H1 (cell line): ENCODE measurements at places on chromosomes 2 and 18.

DNA sequence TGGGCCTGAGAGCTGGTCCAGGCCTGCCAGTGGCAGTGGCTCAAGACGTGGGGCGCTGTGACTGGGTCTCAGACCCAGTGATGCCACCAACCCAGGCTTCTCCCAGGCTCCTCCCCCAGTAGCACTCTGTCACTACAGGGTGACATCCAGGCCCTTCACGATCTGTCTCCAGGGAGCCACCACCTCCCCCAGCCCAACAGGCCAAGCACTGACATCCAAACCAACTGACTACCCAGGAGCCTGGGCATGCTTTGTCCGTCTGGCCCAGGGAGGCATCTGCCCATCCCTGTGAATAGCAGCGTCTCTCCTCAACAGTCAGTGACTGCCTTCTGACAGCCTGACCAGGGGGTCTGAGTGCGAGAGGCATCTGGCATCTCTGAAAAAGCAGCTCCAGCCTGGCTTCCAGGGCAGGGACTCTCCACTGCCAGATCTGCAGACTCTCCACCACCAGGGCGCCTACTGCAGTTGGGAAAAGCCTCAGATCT, 13.0 kb downstream of the TEX44 start:
- H3K4me3 ChIP-seq: no peak overlapping the region
- no peaks in the 10 kb centered on the region for H3K36me3 ChIP-seq
- H3K27me3 ChIP-seq: no peaks in the 10 kb centered on the region
- DNase-seq: no peak

DNA sequence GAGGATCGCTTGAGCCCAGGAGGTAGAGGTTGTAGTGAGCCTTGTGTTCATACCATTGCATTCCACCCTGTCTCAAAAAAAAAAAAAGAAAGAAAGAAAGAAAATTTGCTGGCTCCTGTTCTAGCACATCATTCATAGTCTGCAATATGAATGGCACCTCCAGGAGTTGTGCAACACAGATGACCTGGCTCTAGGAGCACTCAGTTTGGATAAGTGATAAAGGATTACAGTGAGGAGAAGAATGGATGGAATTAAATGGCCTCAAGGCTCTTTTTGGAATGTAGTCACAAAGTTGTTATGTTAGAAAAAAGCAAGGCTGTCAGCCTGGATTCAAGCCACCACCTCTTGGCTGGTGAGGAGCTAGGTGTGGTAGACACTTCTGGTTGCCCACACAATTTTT, 21.5 kb upstream of the SPRED2 start:
- DNase-seq: no peak
- H3K4me1 ChIP-seq: peaks cover 2% of the 10 kb centered on the region; the same call in 1 of the 2 replicates
- no peak overlapping the region for H3K27ac ChIP-seq
- H3K36me3 ChIP-seq: no peaks in the 10 kb centered on the region

GRCh38 chr2:107698861-107699260, 127.8 kb upstream of the RGPD4 start:
- no peak overlapping the region for H3K27ac ChIP-seq
- H3K4me1 ChIP-seq: no peaks in the 10 kb centered on the region
- no peak overlapping the region for H3K4me3 ChIP-seq
- H3K36me3 ChIP-seq: no peaks in the 10 kb centered on the region
- DNase-seq: no peak
- peaks cover under 1% of the 10 kb centered on the region for H3K27me3 ChIP-seq

- no peak overlapping the region for H3K27ac ChIP-seq
- no peaks in the 10 kb centered on the region for H3K27me3 ChIP-seq
- H3K4me3 ChIP-seq: no peak overlapping the region
- H3K4me1 ChIP-seq: no peaks in the 10 kb centered on the region; the same call in 1 of the 2 replicates
- no peaks in the 10 kb centered on the region for H3K36me3 ChIP-seq
- DNase-seq: no peak
Observed at GRCh38 chr18:7417727-7418126, 149.4 kb upstream of the PTPRM start.

- no peak overlapping the region; the same call in 1 of the 2 replicates for H3K4me3 ChIP-seq
- H3K36me3 ChIP-seq: no peaks in the 10 kb centered on the region
- no peak overlapping the region for H3K27ac ChIP-seq
- peak; percentile 82 for DNase-seq
Observed at GRCh38 chr18:45837283-45838070, 12.0 kb downstream of the SIGLEC15 start.

DNA sequence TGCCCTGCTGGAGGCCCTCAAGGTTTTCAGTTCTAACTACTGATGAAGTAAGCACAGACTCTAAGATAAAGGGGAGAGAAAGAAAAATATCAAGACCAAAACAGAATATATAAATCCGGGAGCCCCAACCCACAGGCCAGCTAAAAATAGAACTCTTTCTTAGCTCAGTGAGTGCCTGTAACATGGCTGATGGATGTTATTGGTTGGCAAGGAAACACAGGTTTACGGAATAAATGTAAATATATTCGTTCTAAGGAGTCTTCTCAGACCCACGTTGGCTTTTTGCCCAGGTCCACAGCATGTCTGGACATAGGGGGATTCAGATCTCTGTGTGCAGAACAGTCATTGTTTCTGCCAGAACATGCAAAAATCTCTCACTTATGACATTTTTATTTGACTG, 139.0 kb upstream of the SERPINE2 start:
- H3K4me3 ChIP-seq: no peak overlapping the region
- no peak for DNase-seq
- no peaks in the 10 kb centered on the region for H3K4me1 ChIP-seq
- H3K36me3 ChIP-seq: no peaks in the 10 kb centered on the region

- peaks cover under 1% of the 10 kb centered on the region; the same call in 1 of the 2 replicates for H3K4me1 ChIP-seq
- no peak for DNase-seq
- no peak overlapping the region for H3K27ac ChIP-seq
- no peak overlapping the region for H3K4me3 ChIP-seq
- H3K36me3 ChIP-seq: peaks cover 4% of the 10 kb centered on the region; the same call in 1 of the 2 replicates
- no peaks in the 10 kb centered on the region for H3K27me3 ChIP-seq
Observed at GRCh38 chr2:231331533-231331932, 64.0 kb upstream of the B3GNT7 start.

- H3K27ac ChIP-seq: no peak overlapping the region
- no peaks in the 10 kb centered on the region for H3K4me1 ChIP-seq
- H3K36me3 ChIP-seq: no peaks in the 10 kb centered on the region
- DNase-seq: no peak
- H3K27me3 ChIP-seq: no peaks in the 10 kb centered on the region
- H3K4me3 ChIP-seq: no peak overlapping the region
Observed at GRCh38 chr2:199261239-199261638, 196.5 kb downstream of the SATB2 start.

GRCh38 chr18:54261894-54262293, 7.4 kb upstream of the POLI start:
- H3K4me1 ChIP-seq: peaks cover 4% of the 10 kb centered on the region; the same call in 1 of the 2 replicates
- no peaks in the 10 kb centered on the region for H3K36me3 ChIP-seq
- no peaks in the 10 kb centered on the region for H3K27me3 ChIP-seq
- no peak overlapping the region for H3K4me3 ChIP-seq
- no peak for DNase-seq
- no peak overlapping the region for H3K27ac ChIP-seq

DNA sequence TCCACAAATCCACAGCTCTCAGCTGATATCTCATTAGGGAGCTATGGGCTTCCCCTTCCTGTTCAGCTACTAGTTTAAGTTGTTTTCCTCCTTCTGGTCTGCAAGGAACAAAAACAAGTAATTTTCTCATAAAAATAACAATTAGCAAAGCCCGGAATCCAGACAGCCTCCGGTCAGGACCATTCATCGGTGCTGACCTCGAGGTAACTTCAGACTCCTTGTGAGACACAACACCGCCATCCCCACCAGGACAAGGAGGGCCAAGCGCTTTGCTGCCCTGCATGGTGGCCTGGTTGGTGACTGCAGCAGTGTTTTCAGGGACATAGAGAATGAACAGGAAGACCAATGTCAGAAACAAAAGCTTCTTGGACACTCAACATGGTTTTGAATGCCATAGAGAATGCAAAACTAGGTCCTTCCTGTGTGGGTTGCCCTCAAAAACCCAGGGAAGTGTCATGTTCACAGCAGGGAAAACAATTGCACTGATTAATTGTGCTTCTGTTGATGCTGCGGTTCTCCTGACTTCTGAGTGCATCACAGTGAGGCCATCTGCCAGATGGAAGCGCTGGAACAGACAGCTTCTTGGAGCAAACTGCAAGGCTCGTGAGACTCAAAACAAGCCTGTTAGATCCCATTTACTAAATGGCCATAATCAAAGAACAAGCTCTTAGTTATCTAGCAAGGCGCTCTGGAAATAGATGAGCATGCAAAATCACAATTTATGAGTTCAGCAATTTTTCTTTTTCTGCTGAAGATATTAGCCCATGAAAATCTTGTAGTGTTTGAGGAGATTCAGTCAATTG, 77.1 kb downstream of the HS1BP3 start:
- no peak overlapping the region for H3K4me3 ChIP-seq
- no peaks in the 10 kb centered on the region for H3K36me3 ChIP-seq
- DNase-seq: no peak
- H3K27me3 ChIP-seq: no peaks in the 10 kb centered on the region
- no peaks in the 10 kb centered on the region for H3K4me1 ChIP-seq
- no peak overlapping the region for H3K27ac ChIP-seq

DNA sequence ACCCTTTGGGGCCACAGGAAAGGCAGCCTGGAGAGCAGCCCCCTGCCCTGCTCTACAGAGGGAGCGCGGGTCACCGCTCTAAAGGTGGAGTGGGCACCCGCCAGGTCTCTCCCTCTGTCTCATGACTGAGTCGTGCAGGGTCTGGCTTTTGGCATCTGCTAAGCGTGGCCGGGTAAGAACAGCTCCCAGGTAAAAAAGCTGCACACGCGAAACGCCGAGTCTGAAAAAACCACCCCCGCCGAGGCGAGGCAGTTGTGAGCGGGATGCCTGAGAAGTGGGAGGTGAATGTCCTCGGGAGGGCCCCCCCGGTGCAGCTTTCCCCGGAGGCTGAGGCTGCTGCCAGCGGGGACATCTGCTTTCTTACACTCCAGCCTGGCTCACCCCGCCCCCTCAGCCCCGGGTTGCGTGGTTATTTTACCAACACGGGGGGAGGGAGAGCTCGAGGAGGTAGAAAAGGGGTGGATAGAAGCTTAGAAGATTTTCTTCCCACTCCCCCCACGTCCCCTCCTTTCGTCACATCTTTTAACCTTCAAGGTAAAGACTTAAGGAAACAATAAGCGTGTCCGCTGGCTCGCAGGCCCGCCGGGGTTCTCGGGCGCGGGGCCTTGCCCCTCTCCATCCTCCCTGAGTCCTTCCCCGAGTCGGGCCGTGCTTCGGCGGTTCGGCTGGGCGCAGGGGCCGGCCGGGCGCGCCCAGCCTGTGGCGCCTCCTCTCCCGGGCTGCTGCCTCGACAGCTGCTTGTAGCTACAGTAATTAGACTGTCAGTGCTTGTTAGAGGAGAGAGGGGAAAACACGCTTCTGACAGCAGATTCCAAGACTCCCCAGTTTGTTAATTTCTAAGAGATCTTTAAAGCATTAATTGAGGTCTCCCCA, 70.6 kb upstream of the PSMD14 start:
- H3K36me3 ChIP-seq: no peaks in the 10 kb centered on the region
- peaks cover 3% of the 10 kb centered on the region for H3K4me1 ChIP-seq
- peak; percentile 69 for DNase-seq

DNA sequence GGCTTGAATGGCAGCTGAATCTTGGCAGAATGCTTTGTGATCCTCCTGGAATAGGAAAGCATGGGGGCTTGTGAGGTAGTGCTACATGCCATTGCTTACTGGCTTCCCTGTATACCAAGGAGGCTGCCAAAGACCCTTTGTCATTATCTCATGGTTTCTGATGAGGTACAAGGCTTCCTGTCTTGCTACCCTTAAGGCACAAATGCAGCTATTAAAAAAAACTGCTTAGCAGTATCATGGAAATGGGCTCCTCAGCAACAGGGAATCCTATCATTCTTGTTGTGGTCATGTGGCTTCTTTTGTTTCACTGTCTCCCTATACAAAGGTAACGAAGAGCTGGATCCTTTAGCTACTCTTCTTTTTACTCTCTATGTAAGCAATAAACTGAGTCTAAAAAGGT, 6.6 kb upstream of the KANSL1L start:
- no peaks in the 10 kb centered on the region for H3K27me3 ChIP-seq
- H3K4me1 ChIP-seq: no peaks in the 10 kb centered on the region; the same call in none of the 2 replicates
- no peaks in the 10 kb centered on the region; the same call in 1 of the 2 replicates for H3K36me3 ChIP-seq
- H3K27ac ChIP-seq: peak overlapping the region; percentile 63; the same call in 1 of the 2 replicates
- peak; percentile 38 for DNase-seq

GRCh38 chr2:231334179-231334930, 61.2 kb upstream of the B3GNT7 start:
- no peaks in the 10 kb centered on the region for H3K4me1 ChIP-seq
- DNase-seq: no peak
- H3K36me3 ChIP-seq: peaks cover 4% of the 10 kb centered on the region; the same call in 1 of the 2 replicates
- H3K4me3 ChIP-seq: no peak overlapping the region

- no peaks in the 10 kb centered on the region; the same call in 1 of the 2 replicates for H3K4me1 ChIP-seq
- no peak overlapping the region for H3K4me3 ChIP-seq
- H3K27ac ChIP-seq: no peak overlapping the region
Observed at GRCh38 chr2:240481720-240482119, 46.3 kb downstream of the GPC1 start.

- H3K27ac ChIP-seq: no peak overlapping the region
- no peak overlapping the region for H3K4me3 ChIP-seq
- DNase-seq: no peak
- no peaks in the 10 kb centered on the region for H3K27me3 ChIP-seq
- H3K36me3 ChIP-seq: no peaks in the 10 kb centered on the region
Observed at GRCh38 chr2:217316743-217317142, 456.9 kb upstream of the TNP1 start.

DNA sequence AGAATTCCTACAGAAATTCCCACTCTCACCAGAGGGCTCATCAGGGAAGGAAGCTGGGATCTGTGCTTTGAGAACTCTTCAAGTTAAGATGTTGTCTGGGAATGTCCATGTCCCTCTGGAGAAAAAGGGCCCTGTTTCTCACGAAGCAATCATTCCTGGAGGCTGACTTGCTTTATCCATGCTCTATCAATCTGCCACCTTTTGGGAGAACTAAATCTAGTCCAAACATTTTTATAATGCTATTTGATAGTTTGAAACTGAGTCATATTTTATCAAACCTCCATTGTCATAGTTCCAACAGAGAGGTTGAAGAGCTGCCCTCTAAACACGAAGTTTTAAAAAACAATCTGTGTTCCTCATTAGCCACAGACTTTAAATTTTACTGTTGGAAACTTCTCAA, 219.2 kb downstream of the MTX2 start:
- H3K4me3 ChIP-seq: no peak overlapping the region
- peaks cover 19% of the 10 kb centered on the region for H3K4me1 ChIP-seq
- DNase-seq: no peak
- H3K27ac ChIP-seq: no peak overlapping the region

- no peak for DNase-seq
- H3K4me3 ChIP-seq: no peak overlapping the region
- peaks cover 4% of the 10 kb centered on the region for H3K36me3 ChIP-seq
- no peaks in the 10 kb centered on the region for H3K4me1 ChIP-seq
Observed at GRCh38 chr2:178526256-178526655, 46.0 kb downstream of the PLEKHA3 start.

DNA sequence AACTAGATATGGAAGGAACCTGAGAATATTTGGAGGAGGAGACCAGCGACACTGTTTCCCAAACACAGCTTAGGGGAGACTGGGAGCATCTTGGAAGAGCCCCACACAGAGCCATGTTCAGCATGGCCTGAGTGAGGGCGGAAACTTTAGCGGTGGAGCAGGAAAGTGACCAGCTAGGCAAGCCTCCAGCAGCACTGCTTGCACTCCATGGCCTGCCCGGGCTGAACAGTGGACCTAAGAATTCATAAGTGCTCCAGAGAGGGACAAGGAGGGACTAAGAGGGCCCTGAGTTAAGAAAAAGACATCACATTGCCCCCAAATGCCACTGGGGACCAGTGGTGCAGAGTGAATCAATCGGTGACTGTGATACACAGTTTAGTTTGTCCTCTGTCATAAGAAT, 566.4 kb downstream of the TNS1 start:
- DNase-seq: no peak
- no peak overlapping the region for H3K27ac ChIP-seq
- no peaks in the 10 kb centered on the region for H3K36me3 ChIP-seq
